Type B pancreatic cell (in vitro differentiated cells): ENCODE measurements at places on chromosomes 16 and 17. TPM values are rescaled to one million over a fixed set of nuclear protein-coding genes. Genes with fewer than 3 reads are reported as not detected.

Gene ANKRD40CL
- total RNA-seq: 0.90 TPM in 1 of 2 replicates, not detected in the other

Gene ZSCAN10
- not detected in 2 replicates for total RNA-seq

Gene SMIM36
- total RNA-seq: not detected in 2 replicates

Gene NOMO2
- total RNA-seq: 90.5 and 98.8 TPM in 2 replicates

Gene CMTM2
- 0.41 TPM in 1 of 2 replicates, not detected in the other for total RNA-seq

Gene TM4SF5
- 5.3 and 9.6 TPM in 2 replicates for total RNA-seq

Gene PRDM7
- total RNA-seq: not detected in 2 replicates

Gene AGRP
- not detected in 2 replicates for total RNA-seq

Gene TRIM65
- total RNA-seq: 8.1 and 19.0 TPM in 2 replicates

Gene PDPR
- 15.3 and 29.9 TPM in 2 replicates for total RNA-seq

Gene TBX2
- total RNA-seq: 8.7 and 55.9 TPM in 2 replicates

Gene UNC45B
- 0.56 TPM in 1 of 2 replicates, not detected in the other for total RNA-seq

Gene CCL8
- total RNA-seq: not detected in 2 replicates

Gene CSH1
- total RNA-seq: not detected in 2 replicates

Gene RTN4RL1
- 1.7 and 1.9 TPM in 2 replicates for total RNA-seq

Gene SLC38A8
- total RNA-seq: not detected in 2 replicates

Gene ASGR2
- total RNA-seq: 0.82 and 1.3 TPM in 2 replicates
